ENCODE measurements at places on chromosomes 5 and 9. TPM values are rescaled to one million over a fixed set of nuclear protein-coding genes. Genes with fewer than 3 reads are reported as not detected.

BDP1 gene
- 7.3 TPM for total RNA-seq

DNAJC21 gene
- total RNA-seq: 38.2 TPM

MCCC2 gene
- total RNA-seq: 35.9 TPM

MPDZ gene
- 17.2 TPM for total RNA-seq

FAXDC2 gene
- total RNA-seq: 3.4 TPM

ANKRD33B gene
- 0.49 TPM for total RNA-seq

TMEM252 gene
- not detected for total RNA-seq

RAB3C gene
- 0.02 TPM for total RNA-seq

HTR1A gene
- total RNA-seq: not detected

DNA sequence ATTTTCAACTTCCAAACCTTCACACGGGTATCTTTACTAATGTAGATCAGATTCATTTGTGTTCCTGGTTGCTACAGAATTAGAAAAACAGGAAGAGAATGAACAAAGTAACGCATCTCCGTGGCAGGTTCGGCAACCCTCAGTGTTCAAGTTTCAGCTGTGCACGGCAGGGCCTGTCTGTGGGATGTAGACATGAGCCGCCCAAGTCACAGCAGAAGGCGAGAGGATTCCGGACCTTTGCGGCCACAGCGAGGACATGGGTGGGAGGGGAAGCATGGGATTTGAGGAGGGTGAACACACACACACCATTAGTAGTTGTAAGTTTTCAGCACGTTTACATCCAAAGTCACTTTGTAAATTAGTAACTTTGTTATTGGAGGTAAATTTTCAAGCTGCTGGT lies 31.7 kb upstream of the CEP72 start:
- no peak for DNase-seq

GRCh38 chr9:86098824-86099700 lies at the start of gene GOLM1:
Gene GOLM1 (minus strand): TSS chr9:86099558. CDS start chr9:86079320, 20,238 bp downstream.
- peak; percentile 65 for DNase-seq

- no peak for DNase-seq
Measured at GRCh38 chr5:1141834-1142233, 30.0 kb upstream of the SLC12A7 start.

DNA sequence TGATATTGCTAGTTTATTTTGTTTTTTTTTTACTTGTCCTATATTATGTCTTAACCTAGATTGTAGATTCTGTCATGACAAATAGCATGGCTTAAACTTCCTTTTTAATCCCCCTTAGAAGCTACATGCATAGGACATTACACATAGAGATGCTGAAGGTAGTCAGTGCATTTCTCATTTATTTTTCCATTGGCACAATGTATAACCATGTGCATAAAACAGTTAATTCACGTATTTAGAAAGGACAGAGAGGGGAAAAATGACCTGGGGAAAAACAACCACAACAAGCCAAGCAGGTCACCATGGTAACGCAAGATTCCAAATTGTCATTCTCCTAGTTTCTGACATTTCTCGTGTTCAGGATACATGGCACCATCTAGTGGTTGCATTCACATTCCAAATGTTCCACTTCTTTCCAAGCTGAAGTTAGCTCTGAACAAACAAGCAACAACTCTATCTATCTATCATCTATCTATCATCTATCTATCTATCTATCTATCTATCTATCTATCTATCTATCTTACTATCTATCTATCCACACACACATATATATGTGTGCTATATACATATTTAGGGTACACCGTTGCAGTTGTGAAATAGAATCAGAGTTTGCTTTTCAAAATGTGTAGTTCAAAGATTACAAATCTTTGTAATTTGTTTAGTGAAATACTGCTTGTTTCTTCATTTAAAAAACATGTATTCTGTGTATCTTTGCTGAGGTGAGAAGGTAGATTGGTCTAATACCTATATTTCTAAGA lies 487.2 kb upstream of the ST8SIA4 start:
- peak; percentile 64 for DNase-seq

- no peak for DNase-seq
Measured at GRCh38 chr9:109973336-109973735, 193.3 kb downstream of the PALM2AKAP2 start.

DNA sequence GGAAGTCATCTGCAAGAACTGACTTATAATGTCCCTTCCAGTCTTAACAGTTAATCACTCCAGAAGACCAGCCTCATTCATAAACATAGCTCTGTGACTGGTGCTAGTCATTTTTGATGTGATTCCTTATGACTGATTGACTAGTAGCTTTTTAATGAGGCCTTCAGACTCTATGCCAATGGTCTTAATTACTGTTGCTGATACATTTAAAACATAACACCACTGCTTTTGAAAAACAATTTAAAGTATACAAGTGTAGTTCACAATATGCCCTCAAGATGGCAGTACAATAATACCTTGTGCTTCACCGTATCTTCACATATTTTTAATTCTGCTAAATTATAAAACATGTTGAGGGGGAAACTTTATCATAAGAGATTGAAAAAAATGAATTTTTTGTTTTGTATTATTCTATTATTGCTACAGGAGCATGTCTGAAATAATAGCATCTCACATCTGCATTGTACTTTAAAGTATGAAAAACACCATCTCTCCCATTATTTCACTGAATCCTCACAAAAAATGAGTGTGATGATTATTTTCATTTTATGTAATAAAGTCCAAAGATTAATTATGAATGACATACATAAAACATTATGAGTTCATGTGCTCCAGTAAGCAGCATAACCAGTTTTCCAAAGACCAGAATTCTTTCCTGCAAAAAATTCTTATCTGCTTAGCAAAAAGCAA lies 55.2 kb upstream of the SHISAL2B start:
- peak; percentile 27 for DNase-seq

- DNase-seq: no peak
Measured at GRCh38 chr5:148911386-148911785, 85.0 kb downstream of the ADRB2 start.

DNA sequence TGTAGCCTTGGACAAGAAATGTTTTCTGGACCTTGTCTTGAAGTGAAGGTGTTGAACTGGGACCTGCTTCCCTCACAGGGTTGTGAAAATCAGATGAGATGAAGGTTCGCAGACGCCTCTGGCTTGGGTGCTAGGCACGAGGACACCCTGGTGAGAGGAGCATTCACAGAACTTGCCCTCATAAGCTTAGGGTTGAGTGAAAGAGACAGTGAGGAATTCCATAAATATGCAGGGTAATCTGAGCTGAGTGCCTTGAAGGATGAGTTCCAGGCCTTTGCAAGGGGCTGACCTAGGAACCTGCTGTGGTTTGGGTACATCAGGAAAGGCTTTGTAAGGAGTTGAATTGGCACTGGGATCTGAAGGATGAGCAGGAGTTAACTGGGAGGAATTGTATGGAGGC lies 75.7 kb upstream of the SAP30L start:
- peak; percentile 38 for DNase-seq

- peak; percentile 57 for DNase-seq
Measured at GRCh38 chr5:147509041-147509709, 693 bp downstream of the DPYSL3 start.

DNA sequence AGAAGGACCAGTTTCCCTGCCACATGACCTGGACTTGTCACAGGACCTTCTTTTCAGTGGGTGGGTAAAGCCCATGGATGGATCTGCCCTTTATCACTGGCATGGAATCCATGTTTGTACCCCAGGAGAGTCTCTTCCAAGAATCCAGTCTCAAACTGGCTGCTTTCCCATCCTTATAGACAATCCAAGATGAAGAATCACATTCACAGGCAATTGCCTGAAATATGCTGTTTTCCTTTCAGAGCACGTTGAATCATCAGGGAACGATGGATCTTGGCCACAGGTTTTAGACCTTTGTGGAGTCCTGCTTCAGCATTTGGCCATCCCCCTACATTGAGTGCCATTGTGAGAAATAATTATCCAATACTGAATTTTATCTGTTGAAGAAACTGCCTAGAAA lies 319.8 kb downstream of the ASTN2 start:
- DNase-seq: peak; percentile 24

DNA sequence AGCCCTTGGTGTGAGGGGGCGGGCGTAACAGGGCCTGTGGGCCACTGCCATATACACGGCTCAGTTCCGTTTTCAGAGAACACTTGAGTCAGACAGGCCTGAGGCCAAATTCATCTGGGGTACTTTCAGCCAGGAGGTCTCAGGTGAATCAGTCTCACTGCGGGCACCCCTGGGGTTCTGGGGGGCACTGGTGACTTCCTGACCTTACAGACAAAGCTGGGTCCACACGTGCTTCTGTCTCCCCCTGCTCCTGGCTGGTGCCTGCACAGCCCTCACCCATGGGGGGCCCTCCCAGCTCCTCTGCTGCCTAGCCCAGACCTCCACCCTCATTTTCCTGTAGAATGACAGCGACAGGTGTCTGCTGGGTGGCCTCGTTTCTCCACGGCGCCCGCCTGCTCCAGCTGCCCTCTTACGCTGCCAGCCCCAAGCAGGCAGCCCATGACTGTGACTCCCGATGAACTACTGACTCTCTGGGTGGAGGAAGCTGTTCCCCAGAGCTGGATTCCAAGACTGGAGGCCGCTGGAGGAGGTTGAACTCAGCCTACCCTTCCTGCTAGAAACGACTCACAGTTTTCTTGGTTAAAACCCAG lies 374.1 kb upstream of the IRX4 start:
- DNase-seq: no peak

DNA sequence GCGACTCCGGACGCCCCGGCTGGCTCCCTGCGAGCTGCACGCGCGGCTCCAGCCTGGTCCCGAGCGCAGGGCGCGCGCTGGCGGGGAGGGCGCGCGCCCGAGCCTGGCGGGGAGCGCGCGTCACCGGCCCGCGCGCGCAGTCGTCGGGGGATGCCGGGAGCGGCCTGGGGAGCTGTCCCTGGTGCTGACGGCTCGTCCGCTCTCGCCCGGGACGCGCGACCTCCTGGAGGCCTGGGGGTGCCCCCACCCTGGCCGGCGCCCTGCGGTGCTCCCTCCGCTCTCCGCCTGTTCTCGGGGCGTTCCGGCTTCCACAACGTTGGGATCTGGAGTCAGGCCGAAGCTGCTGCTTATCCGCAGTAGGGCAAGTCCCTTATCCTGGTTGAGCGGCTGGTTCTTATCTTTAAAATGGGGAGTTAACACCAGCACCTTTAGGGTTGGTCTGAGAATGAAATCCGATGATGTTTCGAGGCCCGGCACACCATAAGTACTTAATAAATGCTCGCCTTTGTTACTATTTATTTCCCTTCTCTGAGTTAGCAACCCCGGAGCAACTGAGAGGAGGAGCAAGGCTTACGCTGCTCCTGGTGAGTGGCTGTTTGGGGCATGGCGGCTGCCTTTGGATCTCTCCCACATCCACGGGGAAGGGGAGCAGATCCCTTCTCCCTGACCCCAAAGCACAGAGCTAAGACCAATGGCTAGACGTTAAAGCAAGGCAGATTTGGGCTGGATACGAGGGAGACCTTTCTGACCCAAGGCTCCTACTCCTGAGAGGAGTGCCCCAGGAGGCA lies at the start of gene FAM163B:
Gene FAM163B, minus strand, starts transcription at position 79 of the 788 bp plus-strand sequence. CDS start 29,166 bp downstream, outside the sequence.
- DNase-seq: no peak

GRCh38 chr9:78973907-78974306 lies 597.9 kb upstream of the TLE4 start:
- DNase-seq: peak; percentile 98

- DNase-seq: peak; percentile 14
Measured at GRCh38 chr5:136808756-136809155, 443.4 kb upstream of the TRPC7 start.

GRCh38 chr5:7208938-7209337 lies 187.0 kb upstream of the ADCY2 start:
- DNase-seq: no peak

DNA sequence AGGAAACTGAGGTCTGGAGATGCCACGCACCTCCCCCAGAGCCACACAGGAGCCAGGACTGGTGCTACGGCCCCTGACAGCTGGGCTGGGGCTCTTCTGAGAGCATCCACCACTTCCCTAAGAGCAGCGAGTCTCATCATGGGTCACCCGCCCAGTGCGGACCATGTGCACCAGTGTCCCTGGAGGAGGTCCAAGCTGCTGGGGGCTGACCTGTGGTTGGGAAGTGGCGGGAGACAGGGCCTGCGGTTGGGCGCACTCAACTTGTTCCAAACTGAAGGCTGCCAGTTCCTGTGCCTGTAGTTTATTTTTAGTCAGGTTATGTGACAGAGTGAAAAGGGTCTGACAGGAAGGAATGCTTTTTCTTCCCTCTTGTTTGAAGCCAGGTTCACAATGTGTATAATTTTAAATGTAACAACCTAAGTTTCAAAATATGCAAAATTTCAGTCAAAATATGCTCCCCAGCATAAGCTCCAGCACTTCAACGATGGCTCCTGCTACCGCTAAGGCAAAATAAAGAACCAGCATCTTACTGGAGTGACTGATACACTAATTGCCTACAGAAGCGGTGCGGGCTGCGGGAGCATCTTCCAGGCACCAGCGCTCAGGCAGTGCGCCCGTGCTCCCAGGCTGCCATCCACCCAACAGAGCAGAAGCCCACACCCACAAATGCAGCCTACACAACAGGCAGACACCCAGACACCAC lies 14.8 kb downstream of the BARHL1 start:
- DNase-seq: peak; percentile 86

GRCh38 chr9:114249424-114250234 lies 73.3 kb upstream of the ORM1 start:
- no peak for DNase-seq

DNA sequence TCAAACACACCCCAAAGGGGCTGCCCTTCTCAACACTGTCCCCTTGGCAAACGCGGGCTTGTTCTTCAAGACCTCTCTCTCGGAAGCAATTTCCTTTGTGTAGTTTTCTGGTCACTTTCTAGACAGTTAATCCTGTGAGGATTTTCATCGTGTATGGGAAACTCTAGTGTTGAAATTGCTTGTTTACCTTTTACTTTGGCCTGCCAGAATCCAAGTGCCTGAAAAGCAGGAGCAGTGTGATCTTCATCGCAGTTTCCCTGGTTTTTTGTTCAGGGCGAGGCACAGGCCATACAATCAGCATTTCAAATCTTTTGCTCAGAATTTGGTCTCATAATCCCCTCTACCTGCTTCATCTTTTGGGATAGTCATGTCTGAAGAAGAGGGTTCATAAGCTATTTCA lies 115.7 kb upstream of the C9orf72 start:
- no peak for DNase-seq

DNA sequence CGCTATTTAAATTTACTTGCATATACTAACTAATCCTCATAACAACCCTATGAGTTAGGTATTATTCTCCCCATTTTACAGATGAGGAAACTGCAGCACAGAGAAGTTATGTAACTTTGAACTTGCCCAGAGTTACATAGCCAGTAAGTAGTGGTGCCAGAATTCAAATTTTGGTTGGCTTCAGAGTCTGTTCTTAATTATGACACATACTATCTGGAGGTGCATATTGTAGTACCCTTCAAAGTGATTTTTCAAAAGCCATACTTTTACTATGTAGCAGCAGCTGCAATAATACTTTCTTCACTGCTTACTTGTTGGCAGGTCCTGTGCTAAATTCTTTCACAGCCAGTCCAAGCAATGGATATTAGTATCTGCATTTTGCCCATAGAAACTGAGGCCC lies 16.4 kb downstream of the MAN2A1 start:
- no peak for DNase-seq

DNA sequence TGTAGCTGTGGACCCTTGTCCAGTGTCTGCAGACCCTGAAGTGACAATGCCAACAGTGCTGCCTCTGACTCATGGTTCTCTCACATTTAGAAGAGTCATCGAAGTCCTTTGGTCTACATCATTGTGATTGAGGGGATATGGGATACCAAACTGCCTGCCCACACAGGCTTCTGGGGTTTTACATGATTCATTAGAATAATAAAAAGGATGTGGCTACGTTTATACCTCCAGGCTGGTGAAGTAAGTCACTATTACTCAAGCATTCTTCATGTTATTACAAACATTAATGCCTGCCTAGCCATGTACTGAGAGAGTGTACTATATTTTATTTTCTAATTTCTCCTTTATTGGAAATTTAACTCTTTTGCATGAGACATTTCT lies 365.7 kb downstream of the SPATA31D1 start:
- DNase-seq: peak; percentile 97
